Thyroid gland (tissue), 4 donors: ENCODE measurements at places on chromosomes 2 and 18.

DNA sequence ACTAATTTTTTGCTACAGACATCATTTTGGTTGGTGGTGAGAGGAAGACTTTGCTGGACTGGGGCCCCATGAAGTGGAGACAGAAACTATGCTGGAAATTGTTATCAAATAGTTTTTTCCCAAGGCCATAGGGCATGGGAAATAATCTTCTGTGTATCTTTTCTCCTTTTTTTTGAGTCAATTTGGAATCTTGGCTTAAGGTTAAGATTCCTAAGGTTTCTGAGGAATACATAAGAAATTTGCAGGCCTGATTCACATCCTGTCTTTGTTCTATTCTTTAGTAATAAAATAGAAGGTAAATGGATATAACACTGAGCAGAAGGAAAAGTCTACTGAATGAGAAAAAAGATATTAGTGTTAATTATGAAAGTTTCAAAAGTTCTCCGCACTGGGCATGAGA, 16.6 kb downstream of the SMC6 start:
- no peak for DNase-seq
- H3K4me1 ChIP-seq, result no peaks in the 10 kb centered on the region
- no peak overlapping the region for H3K27ac ChIP-seq

DNA sequence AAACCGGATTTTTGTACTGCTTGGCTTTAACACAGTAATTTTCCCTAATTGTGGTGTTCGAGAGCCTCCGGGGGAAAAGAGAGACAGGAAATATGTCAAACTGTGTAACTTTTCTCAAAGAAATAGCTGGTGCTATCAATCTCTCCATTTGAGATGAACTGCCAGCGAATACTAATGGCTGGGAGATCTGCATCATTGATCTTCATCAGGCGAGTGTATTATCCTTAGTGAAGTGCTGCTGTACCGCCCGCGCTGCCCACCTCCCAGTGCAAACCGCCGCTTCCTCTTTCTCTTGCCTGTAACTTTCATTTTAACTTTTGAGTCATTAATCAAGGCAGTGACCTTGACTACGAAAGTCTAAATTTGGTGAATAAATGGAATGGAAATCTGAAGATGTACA, 246.1 kb upstream of the ST6GAL2 start:
- no peaks in the 10 kb centered on the region for H3K36me3 ChIP-seq
- H3K4me1 ChIP-seq, result no peaks in the 10 kb centered on the region
- no peak overlapping the region for H3K4me3 ChIP-seq
- no peak overlapping the region for H3K27ac ChIP-seq

DNA sequence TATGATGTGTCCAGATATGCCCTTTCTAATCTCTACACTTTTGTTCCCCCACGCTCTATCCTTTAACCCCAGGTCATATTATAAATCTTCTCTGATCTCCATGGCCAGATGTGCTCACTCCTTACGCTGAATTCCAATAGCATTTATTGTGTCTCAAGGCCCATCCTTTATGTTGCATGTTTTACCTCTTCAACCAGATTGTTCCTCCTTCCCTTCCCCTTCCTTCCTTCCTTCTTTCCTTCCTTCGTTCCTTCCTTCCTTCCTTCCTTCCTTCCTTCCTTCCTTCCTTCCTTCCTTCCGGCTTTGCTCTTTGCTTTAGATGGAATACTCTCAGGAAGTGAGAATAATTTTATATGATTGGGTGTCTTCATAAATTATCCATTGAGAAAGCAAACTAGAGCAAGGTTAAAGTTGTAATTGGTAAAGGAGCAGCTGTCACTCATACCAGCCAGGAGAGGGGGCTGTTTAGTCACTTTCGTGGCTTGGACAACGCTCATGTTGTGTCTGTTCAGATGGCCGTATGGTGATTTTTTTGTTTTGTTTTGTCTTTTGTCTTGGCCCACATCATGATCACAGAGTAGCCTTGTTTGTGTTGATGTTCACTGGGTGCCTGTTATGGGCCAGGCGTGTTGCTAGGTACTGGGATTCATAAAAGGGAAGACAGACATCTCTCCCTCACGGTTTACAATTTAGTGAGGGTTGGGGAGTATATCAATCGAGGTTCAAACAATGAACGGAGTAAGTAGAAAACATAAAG, 68.0 kb downstream of the DAW1 start:
- no peak overlapping the region for H3K27ac ChIP-seq
- no peaks in the 10 kb centered on the region for H3K36me3 ChIP-seq
- no peaks in the 10 kb centered on the region for H3K27me3 ChIP-seq
- no peak overlapping the region for H3K4me3 ChIP-seq
- no peak for DNase-seq
- H3K4me1 ChIP-seq, result no peaks in the 10 kb centered on the region

GRCh38 chr2:10914272-10914693, 2.5 kb downstream of the KCNF1 start:
- H3K4me3 ChIP-seq, result no peak overlapping the region
- DNase-seq, result no peak
- no peak overlapping the region for H3K27ac ChIP-seq
- no peaks in the 10 kb centered on the region for H3K27me3 ChIP-seq
- H3K4me1 ChIP-seq, result peaks cover 6% of the 10 kb centered on the region

- peaks cover 11% of the 10 kb centered on the region for H3K4me1 ChIP-seq
- H3K27me3 ChIP-seq, result no peaks in the 10 kb centered on the region
Observed at GRCh38 chr2:24785671-24786321, 7.4 kb downstream of the PTRHD1 start.

DNA sequence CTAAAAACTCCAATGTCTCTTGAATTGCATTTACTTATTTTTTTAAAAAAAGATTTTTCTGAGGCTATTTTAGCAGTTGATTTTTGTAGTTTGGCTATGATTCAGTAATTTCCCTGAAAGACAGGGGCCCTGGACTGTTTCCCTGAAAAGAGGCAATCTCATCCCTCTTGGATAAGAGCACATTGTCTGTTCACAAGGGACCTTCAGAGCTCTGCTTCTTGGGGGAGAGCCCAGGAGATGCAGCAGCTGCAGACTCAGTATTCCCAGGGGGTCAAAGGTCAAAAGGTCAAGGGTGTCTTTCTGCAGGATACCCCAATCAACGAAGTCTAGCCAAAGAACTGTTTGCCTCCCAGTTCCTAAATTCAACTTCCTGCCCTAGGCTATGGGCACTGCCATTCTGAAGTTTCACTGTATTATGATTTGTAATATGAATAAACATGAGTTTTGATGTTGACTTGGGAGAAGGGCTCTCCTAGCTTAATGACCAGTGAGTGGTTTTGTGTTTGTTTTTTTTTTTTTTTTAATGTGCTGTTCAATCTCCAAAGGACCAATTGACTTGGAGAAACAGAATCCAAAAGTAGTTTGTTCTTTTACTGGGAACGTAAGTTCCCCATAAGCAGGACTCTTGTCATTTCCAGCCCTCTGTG, 157.0 kb upstream of the SERPINE2 start:
- H3K4me3 ChIP-seq, result no peak overlapping the region
- no peaks in the 10 kb centered on the region for H3K27me3 ChIP-seq
- no peak for DNase-seq
- H3K27ac ChIP-seq, result no peak overlapping the region

DNA sequence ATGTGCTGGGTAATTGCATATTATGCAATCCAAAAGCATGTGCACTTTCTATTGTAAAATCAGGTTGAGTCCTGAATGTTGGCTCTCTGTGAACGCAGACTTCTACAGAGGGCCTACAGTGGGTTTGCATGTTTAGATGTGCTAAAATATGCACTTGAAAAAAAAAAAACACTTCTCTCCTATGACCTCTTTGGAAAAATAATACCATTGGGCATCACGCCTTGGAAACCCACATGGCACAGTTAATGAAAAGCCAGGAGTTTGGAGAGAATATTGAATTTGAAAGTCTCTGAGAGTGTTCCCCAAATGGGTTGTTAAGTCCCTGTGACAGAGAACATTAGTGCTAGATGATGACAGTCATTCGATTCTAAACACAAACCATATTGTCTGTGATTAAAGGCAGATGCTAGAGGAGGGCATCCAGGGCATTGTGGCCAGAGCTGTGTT, 710.4 kb upstream of the PIK3C3 start:
- H3K27ac ChIP-seq, result no peak overlapping the region
- H3K4me1 ChIP-seq, result no peaks in the 10 kb centered on the region
- DNase-seq, result no peak
- no peak overlapping the region for H3K4me3 ChIP-seq
- H3K36me3 ChIP-seq, result no peaks in the 10 kb centered on the region
- no peaks in the 10 kb centered on the region for H3K27me3 ChIP-seq

- H3K36me3 ChIP-seq, result no peaks in the 10 kb centered on the region
- H3K4me1 ChIP-seq, result no peaks in the 10 kb centered on the region
- H3K27me3 ChIP-seq, result no peaks in the 10 kb centered on the region
- H3K27ac ChIP-seq, result no peak overlapping the region
Observed at GRCh38 chr2:1989216-1989615, 244.9 kb upstream of the PXDN start.

DNA sequence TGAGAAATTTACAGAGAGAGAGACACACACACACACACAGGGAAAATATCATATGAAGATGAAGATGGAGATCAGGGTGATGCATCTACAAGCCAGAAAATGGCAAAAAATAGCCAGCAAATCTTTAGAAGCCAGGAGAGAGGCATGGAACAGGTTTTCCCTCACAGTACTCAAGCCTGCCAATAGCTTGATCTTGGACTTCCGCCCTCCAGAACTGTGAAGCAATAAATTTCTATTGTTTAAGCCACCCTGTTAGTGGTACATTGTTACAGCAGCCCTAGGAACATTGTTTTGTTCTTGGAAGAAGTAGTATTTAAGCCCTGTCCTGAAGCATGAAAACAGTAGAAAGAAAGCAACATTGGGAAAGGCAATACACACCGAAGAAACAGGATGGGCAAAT, 292.0 kb upstream of the LRP1B start:
- no peak overlapping the region for H3K4me3 ChIP-seq
- H3K36me3 ChIP-seq, result no peaks in the 10 kb centered on the region
- H3K27ac ChIP-seq, result no peak overlapping the region
- no peaks in the 10 kb centered on the region for H3K4me1 ChIP-seq

DNA sequence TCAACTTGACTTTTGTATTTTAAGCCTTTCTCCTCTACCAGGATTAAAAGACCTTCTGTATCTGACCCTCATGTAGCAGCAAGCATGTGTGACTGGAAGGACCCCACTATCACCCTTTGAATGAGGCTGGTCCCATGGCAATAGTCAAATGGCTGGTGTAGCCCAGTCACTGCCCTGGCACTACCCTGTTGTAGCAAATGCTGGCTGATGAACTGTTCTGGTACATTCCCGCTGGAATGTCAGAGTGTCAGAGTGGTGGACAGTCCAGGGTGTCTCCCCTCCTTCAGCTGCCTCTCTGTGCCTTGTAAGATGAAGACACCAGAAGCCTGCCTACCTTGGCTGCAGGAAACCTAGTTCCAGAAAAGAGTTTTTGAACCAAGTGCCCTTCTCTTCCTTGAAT, 115.7 kb downstream of the ACKR3 start:
- H3K27ac ChIP-seq, result no peak overlapping the region
- DNase-seq, result no peak
- H3K4me1 ChIP-seq, result peaks cover 26% of the 10 kb centered on the region
- H3K27me3 ChIP-seq, result no peaks in the 10 kb centered on the region

DNA sequence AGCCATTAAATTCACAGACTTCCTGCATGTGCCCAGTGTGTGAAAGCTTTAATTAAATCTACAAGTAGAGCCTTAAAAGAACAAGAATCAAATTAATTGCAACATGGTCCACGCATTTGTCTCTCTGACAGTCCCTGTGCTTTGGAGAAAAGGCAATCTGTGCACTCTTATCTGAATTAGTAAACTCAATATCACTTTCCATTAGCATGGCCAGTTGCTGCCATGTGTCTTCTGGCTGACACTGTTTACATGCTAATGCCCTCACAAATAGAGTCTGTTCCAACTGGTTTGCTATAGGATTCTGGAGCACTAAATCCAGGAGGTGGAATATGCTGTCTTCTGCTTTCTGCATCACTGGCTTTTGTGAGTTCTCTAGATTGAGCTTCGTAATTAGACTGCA, 434.5 kb upstream of the RAB12 start:
- no peak overlapping the region for H3K27ac ChIP-seq
- no peak overlapping the region for H3K4me3 ChIP-seq
- H3K27me3 ChIP-seq, result no peaks in the 10 kb centered on the region
- peaks cover 31% of the 10 kb centered on the region for H3K4me1 ChIP-seq

DNA sequence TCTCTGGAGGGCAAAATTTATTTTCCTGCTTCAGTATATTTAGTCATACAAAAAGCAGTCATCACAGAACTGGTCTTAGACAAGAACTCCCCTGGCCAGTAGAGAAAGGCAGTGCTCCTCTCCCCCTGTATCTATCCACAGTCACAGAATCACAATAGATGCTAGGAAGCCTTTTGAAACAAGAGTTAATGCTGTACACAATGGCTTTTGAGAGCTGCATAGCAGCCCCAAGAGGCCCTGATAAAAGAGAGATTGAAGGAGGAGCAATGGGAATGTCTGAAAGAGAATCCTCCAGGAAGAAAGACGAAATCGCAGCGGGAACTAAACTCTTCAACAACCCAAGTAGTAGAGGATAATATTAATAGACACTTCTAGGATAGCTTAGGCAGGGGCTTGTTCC, 330.2 kb downstream of the RBM43 start:
- H3K36me3 ChIP-seq, result no peaks in the 10 kb centered on the region
- no peak overlapping the region for H3K4me3 ChIP-seq
- DNase-seq, result no peak

GRCh38 chr2:28333606-28334526, 58.8 kb upstream of the FOSL2 start:
- H3K27me3 ChIP-seq, result no peaks in the 10 kb centered on the region
- H3K4me3 ChIP-seq, result no peak overlapping the region
- no peak for DNase-seq
- H3K27ac ChIP-seq, result no peak overlapping the region
- no peaks in the 10 kb centered on the region for H3K36me3 ChIP-seq
- no peaks in the 10 kb centered on the region for H3K4me1 ChIP-seq

- H3K36me3 ChIP-seq, result no peaks in the 10 kb centered on the region
- H3K4me1 ChIP-seq, result no peaks in the 10 kb centered on the region
- no peaks in the 10 kb centered on the region for H3K27me3 ChIP-seq
- H3K4me3 ChIP-seq, result no peak overlapping the region
- DNase-seq, result no peak
Observed at GRCh38 chr2:106098081-106098480, 96.0 kb downstream of the UXS1 start.

DNA sequence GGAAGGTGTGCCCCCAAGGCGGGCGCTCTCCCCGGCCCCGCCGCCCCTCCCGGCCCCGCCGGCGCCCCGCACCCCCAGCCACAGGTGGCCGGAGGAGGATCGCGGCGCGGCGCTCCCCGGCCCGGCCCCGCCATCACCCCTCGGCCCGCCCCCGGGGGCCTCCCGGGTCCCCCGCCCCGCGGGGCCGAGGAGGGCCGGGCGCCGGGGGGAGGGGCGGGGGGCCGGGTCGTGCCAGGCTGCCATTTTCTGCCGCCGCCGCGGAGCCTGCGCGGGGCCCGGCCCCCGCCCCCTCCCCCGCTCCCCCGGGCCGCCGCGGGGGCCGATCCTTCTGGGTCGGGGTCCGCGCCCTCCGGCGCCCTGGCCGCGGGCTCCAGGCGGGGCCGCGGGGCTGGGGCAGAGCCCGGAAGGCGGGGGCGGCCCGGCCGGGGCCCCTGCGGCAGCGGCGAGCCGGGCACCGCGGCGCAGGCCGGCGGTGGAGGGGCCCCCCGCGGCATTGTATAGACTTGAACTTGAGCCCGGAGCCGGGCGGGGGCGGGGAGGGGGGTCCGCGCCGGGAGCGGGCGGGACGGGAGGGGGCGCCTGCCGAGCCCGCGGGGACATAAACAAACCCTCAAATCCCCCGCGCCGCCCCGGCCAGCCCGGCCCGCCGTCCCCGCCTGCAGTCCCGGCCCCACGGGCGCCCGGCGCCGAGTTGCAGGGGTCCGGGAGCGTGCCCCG, 556 bp downstream of the DNMT3A start:
- H3K36me3 ChIP-seq, result no peaks in the 10 kb centered on the region
- H3K27me3 ChIP-seq, result no peaks in the 10 kb centered on the region
- H3K4me3 ChIP-seq, result no peak overlapping the region
- no peak overlapping the region for H3K27ac ChIP-seq
- peak; percentile 38 for DNase-seq
